Activated gamma-delta T cell treated with anti-CD3 and anti-CD28 coated beads, Interleukin-2, amount 50 U/mL, for 16 hours (primary cell): ENCODE measurements at places on chromosomes 16 and 17.

DNA sequence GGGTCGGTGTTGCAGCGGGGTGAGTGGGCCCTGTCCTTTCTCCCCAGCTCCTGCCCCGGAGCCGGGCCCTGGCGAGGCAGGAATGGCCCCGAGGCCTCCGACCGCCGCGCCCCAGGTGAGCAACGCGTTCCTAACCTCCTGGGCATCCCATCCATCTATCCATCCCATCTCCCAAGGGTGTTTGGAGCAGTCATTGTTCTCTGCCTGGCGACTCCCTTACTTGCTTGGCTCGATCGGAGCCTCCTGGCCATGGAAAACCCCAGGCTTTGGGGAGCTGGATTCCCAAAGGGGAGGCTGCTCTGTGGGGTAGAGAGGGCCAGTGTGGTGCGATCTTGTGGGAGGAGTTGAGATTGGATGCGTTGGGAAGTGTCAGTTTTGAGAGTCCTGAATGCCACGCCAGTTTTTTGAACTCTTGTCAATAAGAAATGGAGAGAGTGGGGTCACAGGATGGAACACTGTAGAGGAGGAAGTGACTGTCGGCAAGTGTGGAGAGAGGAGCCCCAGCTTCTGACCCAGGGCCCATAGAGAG is 684 bp downstream of the ZFP90 start:
- DNase-seq = no peak

GRCh38 chr17:7590743-7591142 is 849 bp upstream of the SOX15 start:
- no peak for DNase-seq

- DNase-seq = no peak
Observed at GRCh38 chr17:8649157-8650118, 18.9 kb upstream of the MYH10 start.

GRCh38 chr17:13871261-13871660 is 198.0 kb upstream of the COX10 start:
- DNase-seq = no peak

GRCh38 chr16:20409398-20410120 is at the start of gene ACSM5:
Gene ACSM5 (plus strand): TSS chr16:20409534. CDS start chr16:20411485, 1,951 bp downstream.
- no peak for DNase-seq

DNA sequence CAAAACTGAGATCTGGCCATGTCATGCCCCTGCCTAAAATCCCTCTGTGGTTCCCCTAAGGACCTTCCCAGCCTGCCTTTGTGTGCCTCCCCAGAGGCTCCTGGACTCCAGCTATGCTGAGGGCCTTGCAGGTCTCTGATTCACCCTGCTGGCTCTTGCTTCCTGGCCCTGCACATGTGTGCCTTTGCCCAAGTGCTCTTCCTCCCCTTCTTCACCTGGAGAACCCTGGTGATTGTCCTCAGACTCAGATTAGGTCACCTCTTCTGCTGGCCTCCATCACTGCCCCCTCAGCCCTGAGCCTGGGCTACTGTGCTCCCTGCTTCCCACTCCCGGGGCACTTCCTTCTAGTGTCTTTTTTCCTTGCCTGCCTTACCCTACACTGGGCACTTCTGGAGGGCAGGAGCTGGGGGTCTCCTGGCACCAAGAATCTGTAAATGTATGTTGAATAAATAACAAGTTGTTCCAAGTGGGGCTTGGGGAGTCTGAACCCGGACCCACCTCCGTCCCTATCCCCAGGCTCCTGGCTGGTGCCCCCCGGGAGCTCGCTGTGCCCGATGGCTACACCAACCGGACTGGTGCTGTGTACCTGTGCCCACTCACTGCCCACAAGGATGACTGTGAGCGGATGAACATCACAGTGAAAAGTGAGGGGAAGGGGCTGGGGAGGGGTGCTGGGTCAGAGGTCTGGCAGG is 7.8 kb downstream of the ITGA3 start:
- no peak for DNase-seq

DNA sequence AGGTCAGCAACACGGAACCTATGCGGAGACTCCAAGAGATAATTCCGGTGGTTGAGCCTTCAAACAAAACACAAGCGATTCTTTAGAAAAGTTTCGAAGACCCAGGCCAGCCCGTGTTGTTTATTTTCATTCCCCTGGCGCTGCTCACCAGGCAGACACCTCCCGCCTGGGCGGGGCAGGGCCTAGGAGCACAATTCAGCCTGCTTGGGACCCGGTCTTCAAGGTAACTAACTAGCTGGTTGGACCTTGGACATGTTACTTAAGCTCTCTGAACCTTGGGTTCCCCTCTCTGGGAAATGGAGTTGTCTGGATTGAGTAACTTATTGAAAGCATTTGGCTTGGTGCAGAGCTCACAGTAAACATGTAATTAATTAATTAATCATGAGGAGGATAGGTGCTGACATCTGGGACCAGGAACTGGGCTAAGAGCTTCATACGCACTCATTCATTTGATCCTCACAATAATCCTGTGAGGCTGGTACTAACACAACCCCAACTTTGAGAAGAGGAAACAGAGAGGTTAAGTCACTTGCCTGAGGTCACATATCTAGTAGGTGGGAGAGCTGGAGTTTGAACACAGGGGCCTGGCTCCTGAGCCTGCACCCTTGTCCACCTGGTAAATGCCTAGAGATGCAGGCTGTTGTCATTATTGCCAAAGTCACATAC is 125.3 kb upstream of the SMURF2 start:
- no peak for DNase-seq
